ENCODE measurements at places on chromosomes 3 and 15. TPM values are rescaled to one million over a fixed set of nuclear protein-coding genes. Genes with fewer than 3 reads are reported as not detected.

GRCh38 chr15:38271144-38271543 is 18.5 kb downstream of the SPRED1 start:
- DNase-seq = no peak

DNA sequence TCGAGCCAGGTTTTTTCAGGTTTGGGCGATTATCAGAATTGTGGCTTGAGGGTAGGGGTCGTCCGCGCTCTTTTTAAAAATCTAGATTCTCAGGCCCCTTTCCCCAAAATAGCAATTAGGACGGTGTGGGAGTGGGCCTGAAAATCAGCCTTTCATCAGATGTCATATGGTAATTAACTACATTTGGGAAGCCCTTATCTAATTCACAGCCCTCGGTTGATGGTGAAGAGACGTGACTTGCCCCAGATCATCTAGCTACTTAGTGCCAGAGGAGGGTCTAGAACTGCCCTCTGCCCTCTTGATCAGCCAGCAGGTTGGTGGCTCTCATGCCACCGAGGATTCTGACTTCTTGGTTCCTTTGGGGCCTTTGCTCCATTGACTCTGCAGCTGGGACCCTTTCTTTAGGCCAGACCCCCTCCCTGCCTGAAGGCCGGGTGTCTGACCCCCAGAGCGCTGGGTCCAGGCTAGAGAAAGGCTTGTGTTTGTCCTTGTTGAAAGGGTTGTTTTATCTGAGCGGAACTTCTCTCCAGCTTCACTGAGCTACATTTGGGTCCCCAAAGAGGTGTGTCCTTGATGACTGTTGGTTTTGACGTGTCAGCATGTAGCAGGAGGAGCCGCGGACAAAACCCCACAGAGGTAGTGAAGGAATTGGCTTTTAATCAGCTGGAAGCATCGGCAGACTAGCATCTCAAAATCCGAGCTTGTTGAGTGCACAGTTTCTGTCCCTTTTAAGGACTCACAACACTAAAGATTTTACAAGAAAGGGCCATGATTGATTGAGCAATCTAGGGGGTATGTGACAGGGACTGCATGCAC is 857 bp downstream of the AEN start:
- DNase-seq = no peak

DNA sequence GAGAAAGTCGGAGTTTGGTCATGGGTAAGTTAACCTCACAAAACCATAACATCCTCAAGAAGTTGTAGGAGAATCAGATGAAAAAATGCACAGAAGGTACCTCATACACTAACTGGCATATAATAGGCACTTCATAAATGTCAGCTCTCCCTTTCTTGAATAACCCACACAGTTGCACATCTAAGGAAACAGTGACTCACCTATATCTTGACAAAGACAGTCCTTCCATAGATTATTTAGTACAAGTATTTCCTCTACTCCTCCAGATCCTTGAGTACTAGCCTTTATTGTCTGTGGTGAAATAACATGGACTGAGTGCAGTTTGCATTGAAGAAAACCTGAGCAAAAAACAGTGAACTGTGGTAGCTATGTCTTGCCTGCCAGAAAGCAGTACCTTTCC is 46.6 kb downstream of the MAGI1 start:
- no peak for DNase-seq

- no peak for DNase-seq
Measured at GRCh38 chr15:65757256-65757655, 34.8 kb downstream of the DENND4A start.

- DNase-seq = no peak
Measured at GRCh38 chr15:36066757-36067156, 512.7 kb upstream of the CDIN1 start.

GRCh38 chr3:29544701-29545363 is 264.0 kb downstream of the RBMS3 start:
- DNase-seq = no peak

DNA sequence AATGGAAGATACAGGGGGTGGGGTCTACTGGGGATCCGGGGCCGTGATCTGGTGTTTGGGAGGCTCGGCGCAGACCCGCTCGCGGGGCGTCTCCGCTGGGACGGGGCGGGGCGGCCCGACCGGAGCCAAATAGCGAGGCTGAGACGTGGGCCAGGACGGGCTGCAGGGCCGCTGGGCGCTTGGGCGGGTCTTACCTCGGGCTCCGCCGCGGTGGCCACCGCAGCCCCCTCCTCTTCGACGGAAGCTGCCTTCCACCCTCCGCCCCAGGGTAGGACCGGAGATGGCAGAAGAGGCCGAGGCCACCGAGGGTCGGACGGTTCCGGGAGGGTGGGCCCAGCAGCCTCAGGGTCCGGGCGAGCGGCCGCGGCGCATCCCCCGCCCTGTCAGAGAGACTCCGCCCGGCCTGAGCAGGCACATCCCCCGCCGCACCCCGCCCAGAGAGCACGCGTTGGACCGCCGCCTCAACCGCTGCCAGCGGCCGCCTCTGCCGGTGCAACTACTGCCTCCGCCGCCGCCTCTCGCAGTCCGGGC is 399 bp downstream of the MYO9A start:
- DNase-seq = peak; percentile 43

GRCh38 chr15:42279234-42279723 is 6.0 kb upstream of the TMEM87A start:
- no peak for DNase-seq

- no peak for DNase-seq
Measured at GRCh38 chr3:150158943-150159625, 188.4 kb upstream of the PFN2 start.

GRCh38 chr15:62737551-62737950 is 305.0 kb upstream of the TPM1 start:
- DNase-seq = no peak

DNA sequence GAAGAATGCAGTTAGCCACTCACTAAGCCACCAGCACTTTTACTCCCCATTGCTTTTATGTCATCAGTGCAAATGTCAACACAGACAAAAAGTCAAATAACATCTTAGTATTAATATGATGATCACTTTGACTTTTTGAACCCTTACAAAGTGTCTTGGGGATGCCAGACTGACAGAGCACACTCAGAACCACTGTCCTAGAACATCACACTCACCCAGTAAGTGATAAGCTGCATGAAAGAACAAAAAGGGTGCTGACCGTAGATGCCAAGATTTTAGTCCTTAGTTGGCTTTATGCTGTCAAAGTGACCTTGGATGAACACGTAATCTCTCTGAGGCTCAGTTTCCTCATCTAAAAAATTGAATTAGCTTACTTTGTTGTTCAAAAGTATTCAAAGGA is 279.5 kb upstream of the TRIM42 start:
- DNase-seq = no peak

DNA sequence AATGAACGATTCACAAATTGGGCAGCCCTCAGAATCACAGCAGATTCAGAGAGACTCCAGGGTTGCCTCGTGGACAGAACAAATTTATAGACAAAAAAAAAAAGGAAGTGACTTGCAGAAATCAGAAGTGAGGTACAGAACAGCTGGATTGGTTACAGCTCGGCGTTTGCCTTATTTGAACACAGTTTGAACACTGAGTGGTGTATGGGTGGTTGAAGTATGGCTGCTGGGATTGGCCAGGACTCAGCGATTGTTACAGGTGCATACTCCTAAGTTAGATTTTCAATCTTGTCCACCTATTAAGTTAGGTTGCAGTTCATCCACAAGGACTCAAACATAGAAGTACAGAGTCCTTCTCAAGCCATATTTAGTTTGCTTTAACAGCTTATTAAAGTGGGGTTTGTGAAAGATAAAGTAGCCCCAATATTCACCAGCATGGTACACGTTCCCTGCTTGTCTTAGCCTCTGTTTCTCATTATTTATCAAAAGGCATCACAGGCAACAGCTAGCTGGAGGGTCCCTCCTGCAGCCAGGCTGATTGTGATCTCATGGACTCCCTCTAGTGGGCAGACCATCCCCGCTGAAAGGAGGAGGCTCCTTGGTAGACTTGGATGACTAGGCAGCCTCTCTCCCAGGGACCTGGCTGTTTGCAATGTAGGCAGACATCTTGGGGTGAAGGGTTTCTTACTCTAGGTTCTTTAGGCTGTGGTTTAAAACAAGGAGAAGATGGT is 17.6 kb upstream of the ALDH1L1 start:
- peak; percentile 38 for DNase-seq

DNA sequence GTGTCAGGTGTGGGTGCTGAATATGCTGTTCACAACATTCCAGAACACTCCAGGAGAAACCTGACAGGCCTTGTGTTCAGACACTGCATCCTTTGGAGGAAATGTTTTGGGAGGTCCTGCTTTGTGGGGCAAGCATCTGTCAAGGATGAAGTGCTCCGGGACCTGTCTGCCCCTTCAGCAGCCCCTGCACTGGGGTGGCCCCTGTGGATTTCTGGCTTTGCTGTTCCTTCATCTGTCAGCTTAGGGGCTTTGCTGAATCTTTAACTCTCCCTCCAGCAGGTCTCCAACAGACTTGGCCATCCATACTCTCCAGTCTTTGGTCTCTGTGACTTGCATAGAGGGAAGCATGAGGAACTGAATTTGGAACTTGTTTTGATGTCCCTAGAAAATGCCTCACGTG is 3.1 kb downstream of the PRR23E start:
- DNase-seq = no peak

- DNase-seq = no peak
Measured at GRCh38 chr15:61227950-61228936, 859 bp downstream of the RORA start.

DNA sequence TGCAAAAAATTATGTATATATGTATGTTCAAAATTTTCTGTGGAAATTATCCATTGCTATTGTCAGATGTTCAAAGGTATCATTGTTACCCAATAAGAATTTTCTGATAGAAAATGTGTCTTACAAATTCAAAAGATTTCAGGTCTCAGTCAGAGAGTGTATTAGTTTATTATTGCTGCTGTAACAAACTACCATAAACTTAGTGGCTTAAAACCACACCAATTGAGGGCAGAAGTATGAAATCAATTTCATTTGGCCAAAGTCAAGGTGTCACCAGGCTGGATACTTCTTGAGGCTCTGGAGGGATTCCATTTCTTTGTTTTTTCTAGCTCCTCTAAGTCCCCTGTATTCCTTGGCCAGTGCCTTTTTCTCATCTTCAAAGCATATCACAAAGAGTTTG is 914.4 kb upstream of the ROBO1 start:
- no peak for DNase-seq

DNA sequence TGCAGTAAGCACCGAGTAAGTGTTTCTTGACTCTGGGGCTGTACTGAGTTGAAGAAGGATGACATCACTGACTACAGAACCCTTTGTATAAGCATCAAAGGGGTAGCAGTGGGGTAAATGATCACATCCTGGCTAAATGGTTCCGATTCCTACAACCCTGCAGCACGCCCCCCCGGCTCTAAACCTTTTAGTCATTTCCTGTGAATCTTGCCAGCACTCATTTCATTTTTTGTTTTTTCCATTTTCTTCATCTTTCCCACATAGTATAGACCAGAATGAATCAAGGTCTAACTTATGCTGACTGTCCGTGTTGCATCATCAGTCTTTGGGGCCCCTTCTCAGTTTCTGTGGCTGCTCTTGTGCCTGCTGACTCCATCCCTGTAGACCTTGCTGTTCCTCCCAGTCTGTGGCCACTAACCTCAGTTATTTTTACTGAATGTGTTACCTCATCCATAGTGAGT is 383.1 kb upstream of the TPRG1 start:
- peak; percentile 85 for DNase-seq

DNA sequence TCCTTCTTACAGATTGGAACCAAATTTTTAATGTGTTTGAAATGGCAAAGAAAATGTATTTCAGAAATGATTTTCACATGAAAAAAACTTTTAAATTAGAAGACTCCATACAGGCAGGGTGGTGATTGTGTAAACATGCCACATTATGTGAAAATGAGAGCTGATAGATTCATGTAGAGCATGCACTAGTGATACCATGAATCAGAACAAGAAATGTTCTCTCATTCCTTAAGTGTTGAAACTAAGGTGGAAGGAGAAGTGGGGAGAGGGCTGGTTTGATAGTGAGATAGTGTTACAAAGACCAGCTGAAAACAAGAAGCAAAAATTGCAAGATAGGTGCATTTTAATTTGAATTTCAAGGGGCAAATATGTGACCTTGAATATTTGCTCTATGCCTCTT is 100.3 kb downstream of the CCNL1 start:
- no peak for DNase-seq

GRCh38 chr3:46700772-46701171 is 420 bp upstream of the TMIE start:
- no peak for DNase-seq

- no peak for DNase-seq
Measured at GRCh38 chr3:115418583-115418982, 204.7 kb upstream of the GAP43 start.

GRCh38 chr15:53549697-53550305 is 209.7 kb downstream of the WDR72 start:
- no peak for DNase-seq

DNA sequence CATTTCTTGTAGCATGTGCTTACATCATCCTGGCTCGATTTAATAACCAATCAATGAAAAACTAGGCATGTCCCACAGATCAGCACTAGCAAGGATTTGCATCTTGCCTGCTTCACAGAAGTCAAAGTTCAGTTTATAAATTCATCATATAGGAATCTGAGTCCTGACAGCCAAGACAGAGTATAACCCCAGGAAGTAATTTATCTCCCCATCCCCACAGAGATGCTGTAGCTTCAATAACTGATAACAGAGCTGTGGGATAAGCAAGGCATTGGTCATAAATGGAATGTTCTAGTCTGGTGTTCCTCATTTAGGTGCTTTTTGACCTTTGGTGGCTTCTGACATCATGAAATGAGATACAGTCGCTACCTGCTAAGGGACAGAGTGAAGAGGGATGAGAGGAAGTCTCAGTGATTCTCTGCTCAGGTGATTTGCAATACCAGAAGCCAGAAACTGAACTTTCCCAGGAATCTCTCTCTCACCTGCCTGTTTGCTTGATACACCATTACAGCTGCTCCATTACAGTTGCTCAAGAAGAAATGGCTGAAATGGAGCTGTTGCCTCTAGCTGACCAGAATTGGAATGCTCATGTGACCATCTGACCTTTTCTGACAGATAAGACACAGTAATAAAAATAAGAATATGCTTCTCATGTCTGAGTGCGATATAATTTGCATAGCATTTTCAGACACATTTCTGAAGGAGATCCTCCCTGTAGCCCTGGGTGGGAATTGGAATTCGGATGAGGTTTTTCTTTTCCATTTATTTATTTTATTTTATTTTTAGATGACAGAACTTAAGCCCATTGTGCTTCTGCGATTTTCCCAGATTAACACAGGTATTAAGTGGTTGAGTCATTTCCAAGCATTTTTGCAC is 217.1 kb upstream of the KCNMB2 start:
- DNase-seq = no peak

Gene FAIM
- 5.7 TPM for polyA plus RNA-seq

Gene PRR23B
- not detected for polyA plus RNA-seq

Gene ANKUB1
- polyA plus RNA-seq = not detected

Gene COL8A1
- polyA plus RNA-seq = 147 TPM

Gene SRGAP3
- 0.61 TPM for polyA plus RNA-seq

Gene FGF7
- polyA plus RNA-seq = 175 TPM

Gene LRRC2
- polyA plus RNA-seq = 4.2 TPM

Gene MLH1
- polyA plus RNA-seq = 38.2 TPM

Gene FOXB1
- not detected for polyA plus RNA-seq

Gene FBXL22
- polyA plus RNA-seq = 1.3 TPM

Gene EPHB1
- 0.11 TPM for polyA plus RNA-seq

Gene COL6A5
- not detected for polyA plus RNA-seq

Gene SNTN
- not detected for polyA plus RNA-seq

Gene FANCD2
- 5.4 TPM for polyA plus RNA-seq
